Activated B cell treated with CpG ODN at 0.5 μM for 24 hours (primary cell): ENCODE measurements at places on chromosomes 7 and 10.
A peak's percentile ranks its signal among the peaks of the same experiment; 100 is the strongest.

DNA sequence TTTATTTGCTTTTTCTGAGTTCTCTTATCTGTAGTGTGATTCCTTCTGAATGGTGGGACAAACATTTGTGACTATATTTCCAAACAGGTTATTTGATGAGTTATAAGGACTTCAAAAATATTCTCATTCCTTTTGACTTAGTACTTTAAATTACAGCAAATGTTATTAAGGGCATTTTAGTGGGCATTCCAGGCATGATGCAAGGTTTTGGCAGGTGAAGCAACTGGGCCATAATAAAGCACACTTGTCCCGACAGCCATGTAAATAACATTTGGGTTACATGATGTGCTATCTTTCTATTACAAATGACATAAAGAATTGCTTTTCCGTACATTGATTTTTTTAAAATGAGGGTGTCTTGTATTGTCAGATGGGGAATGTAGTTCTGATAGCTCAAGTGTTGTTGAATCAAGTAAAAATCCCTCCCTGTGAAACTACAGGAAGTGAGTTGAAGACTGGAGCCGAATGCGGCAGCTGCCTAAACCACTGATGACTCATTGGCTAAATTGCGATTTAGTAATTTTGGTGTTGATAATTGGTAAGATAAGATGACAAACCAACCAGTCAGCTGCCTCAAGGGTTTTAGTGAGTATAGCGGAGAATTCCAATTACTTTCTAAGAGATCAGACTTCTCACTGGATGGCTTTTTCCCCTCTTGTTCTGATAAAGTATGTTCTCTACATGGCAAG lies 231.3 kb upstream of the NPY start:
- DNase-seq = no peak

- DNase-seq = no peak
Observed at GRCh38 chr10:113491967-113492565, 60.8 kb upstream of the HABP2 start.

- DNase-seq = no peak
Observed at GRCh38 chr7:119545118-119545517, 727.9 kb upstream of the KCND2 start.

- DNase-seq = no peak
Observed at GRCh38 chr7:39367451-39367850, 198.8 kb upstream of the YAE1 start.

GRCh38 chr10:119770928-119771327 lies 45.1 kb downstream of the INPP5F start:
- DNase-seq = no peak

GRCh38 chr10:79069325-79070080 lies 737 bp downstream of the ZMIZ1 start:
- DNase-seq = peak; percentile 40

DNA sequence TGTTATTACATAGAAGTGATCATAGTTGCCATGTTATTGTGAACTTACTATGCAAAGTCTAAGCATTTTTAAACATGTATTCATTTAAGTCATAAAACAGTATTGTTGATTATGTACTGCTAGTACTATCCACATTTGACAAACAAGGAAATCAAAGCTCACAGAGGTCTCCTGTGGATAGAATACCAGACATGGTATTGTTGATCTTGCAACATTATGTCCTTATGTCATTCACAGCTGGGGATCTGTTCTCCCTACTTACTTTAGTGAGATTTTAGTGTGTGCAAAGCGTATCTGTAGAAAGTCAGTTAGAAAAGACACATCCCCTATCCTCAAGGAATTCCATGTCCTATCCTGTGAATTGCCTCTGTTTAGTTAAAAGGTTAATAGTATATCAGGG lies 106.1 kb downstream of the SND1 start:
- no peak for DNase-seq

- no peak for DNase-seq
Observed at GRCh38 chr7:25906003-25906402, 246.0 kb upstream of the NFE2L3 start.

DNA sequence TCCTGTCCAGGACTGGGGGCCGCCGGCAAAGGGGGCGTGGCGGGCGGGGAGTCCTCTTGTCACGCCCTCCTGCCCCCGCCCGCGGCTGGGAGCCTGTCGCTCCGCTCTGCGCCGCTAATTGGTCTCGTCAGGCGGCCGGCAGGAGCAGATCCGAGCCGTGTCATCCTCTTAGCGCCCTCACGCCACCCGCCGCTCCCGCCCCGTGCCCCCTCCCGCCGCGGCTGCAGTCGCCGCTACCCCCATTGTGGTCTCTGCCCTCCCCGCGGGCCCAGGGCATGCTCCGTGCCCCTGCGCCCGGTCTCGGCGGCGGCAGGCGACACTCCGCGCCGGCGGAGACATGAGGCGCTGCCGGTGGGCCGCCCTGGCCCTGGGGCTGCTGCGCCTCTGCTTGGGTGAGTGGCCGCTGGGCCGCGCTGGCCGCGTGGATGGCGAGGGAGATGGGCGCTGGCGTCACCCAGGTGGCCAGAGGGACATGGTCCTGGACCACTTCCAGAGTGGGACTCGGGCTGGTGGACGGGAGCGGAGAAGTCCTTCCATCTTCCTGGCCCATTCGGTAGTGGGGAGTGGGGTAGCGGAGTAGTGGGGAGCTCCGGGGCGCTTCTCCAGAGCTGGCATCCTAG lies at the start of gene CDHR1:
CDHR1 (plus strand) TSS at position 114 of the 620 bp plus-strand sequence; CDS start at position 338, 224 bp downstream.
- DNase-seq = peak; percentile 34

GRCh38 chr10:14554091-14554490 lies 220.6 kb downstream of the FAM107B start:
- DNase-seq = no peak

GRCh38 chr7:42414028-42414427 lies 177.0 kb upstream of the GLI3 start:
- no peak for DNase-seq
